Posterior cingulate gyrus (tissue), 11 donors: ENCODE measurements at places on chromosomes 11 and 22.

GRCh38 chr11:61429691-61430582 lies at the start of the genes CPSF7 and SDHAF2:
CPSF7 (minus strand) TSS chr11:61429975; CDS start chr11:61429235, 740 bp downstream.
SDHAF2 (plus strand) TSS chr11:61430124; CDS start chr11:61430147, 23 bp downstream.
- DNase-seq = peak; percentile 100

- DNase-seq = no peak
Measured at GRCh38 chr22:27825174-27825573, 23.6 kb upstream of the MN1 start.

DNA sequence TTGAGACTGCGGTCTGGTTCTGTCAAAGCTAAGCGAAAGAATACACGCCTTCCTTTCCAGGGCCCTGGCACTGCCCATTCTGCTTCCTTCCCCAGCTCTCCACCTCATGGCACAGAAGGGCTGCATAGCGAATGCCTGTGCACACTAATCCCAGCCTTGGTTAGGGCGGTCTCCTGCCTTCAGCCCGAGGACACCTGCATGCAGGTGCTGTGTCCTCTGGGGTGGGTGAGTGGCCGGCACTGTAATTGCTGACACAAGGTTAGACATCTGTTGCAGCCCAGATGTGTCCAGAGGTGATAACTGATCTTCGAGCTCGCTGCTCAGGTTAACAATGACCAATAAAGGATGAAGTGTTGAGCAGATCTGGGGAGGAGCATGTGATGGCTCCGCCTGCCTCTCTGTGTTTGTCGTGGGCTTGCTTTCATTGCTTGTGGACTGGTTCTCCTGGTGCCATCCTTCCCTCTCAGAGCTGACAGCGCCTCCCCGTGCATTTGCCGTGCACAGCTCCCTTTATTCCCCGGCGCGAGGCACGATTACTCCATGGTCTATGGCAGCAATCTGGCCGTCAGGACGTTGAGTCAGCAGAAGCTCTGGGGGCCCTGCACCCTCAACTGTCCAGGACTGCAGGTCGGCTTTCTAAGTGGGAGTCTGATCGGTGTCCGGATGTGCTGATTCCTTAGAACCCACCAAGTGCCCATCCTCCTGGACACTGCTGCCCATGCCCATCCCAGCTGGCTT lies 1088.2 kb downstream of the BRD1 start:
- DNase-seq = peak; percentile 75

GRCh38 chr11:129287920-129288319 lies 87.7 kb upstream of the BARX2 start:
- no peak for DNase-seq

GRCh38 chr22:44130076-44130711 lies 50.5 kb upstream of the PARVG start:
- DNase-seq = no peak

DNA sequence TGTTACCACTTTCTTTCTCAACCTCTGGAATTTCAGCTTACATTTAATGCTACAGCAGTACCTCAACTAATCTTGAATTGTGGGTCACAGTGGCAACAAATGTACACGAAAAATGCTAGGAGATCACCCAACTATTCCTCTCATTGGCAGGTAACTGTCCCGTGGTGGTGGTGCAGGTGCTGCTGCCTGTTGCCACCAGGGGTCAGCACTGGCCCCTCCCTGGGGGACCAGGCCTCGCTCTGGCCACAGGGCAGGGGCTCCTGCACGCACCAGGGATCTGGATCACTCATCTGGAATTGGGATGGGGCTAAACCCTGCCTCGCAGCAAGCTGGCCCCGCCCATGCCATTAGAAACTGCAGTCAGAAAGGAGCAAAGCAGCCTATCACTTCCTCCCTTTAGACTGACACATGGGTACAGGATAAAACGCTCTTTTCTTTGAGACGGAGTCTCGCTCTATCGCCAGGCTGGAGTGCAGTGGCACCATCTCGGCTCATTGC lies 6.9 kb upstream of the POLDIP3 start:
- no peak for DNase-seq
